Stimulated activated CD4-positive, alpha-beta T cell treated with anti-CD3 and anti-CD28 coated beads, Interleukin-15, amount 100 ng/mL, for 1 hour (primary cell): ENCODE measurements at places on chromosomes 6 and 20.

- DNase-seq = no peak
Measured at GRCh38 chr6:57069920-57070331, 20.1 kb upstream of the ZNF451 start.

DNA sequence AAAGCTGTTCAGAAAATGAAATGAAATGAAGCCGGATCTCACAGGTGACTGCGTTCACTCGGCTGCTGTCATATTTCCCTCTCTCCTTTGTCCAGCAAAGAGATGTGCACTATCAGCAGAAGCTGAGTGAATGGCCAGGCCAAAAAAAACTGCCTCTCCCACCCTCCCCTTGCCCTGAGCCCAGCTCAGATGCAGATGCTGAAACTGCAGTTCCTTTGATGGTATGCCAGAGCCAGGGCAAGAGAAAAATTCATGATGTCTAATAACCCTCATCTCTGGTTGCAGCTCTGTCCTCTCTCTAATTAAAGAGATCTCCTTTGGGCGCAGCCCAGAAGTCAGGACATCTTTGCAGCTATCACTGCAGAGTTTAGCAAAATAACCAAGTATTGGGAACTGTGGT lies 210.5 kb upstream of the RIN2 start:
- no peak for DNase-seq

GRCh38 chr6:27544612-27545260 lies 71.8 kb upstream of the ZNF184 start:
- DNase-seq = no peak

DNA sequence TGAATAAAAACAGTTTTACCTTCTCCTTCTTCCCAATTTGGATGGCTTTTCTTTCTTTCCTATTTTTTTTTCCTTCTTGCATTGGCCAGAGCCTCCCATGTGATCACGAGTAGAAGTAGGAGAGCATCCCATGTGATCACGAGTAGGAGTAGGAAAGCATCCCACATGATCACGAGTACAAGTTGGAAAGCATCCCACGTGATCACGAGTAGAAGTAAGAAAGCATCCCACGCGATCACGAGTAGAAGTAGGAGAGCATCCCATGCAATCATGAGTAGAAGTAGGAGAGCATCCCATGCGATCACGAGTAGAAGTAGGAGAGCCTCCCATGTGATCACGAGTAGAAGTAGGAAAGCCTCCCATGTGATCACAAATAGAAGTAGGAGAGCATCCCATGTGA lies 218.6 kb downstream of the DLL1 start:
- no peak for DNase-seq

- no peak for DNase-seq
Measured at GRCh38 chr20:19849341-19850197, 91.5 kb downstream of the RIN2 start.

DNA sequence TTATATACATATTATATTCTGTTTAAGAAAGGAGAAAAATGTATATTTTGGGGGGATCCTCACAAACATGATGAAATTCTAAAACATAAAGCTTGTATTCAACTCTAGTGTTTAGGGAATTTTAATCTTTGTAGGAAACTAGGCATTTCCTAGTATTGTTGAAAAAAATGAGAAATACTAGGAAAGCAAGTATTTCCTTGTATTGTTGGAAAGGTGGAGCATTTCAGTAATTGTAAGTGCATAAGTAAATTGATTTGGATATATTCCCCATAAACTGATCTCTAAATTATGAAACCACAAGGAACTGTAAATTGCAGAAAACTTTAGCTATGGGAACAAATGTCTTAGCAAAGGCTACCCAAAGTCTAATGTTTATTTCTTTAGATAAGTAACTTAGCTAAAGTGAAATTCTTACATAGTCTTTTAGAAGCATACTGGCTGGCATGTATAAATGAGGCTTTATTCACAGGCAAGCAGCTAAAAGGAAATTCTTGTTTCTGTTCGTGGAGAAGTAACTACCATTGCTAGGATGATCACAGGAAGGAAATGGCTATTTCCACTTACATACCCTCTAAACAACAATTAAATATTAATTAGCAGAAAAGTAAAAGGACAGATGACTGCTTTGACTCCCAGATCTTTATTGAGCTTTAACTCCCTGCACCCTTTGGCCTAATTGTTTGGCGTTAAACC lies 19.9 kb upstream of the NRN1 start:
- no peak for DNase-seq

DNA sequence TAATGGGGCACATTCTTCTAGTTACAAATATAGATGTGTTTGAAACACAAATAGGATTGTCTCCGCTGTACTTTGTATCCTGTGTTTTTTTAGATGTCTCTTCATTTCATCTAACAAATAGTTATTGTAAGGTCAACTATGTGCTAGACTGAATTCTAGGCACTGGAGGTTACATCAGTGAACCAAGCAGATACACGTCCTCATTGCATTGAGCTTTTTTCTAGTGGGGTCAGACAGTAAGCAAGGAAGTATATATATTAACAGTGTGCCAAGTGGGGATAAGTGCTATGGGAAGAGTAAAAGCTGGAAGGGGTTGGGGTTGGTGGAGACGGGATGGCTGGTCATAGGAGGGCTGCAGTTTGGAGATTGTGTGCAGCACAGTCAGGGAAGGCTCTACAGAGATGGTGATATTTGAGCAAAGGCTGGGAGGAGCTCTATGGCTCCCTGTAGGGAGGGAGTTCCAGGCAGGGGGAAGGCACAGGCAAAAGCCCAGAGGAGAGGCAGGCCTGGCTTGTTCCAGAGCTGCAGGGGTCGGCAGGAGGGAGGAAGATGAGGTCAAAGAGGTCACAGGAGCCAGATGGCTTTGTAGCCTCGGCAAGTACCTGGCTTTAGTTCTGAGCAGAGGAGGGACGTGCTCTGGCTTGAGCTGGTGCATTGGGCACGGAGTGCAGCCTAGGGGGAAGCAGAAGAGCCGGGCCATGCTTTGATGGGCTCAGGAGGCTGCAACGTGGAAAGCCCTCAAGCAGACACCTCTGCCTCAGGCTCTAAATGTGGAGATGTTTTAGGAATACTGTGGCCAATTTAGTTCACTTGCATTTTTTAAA lies 152.3 kb downstream of the ZDHHC14 start:
- DNase-seq = no peak

DNA sequence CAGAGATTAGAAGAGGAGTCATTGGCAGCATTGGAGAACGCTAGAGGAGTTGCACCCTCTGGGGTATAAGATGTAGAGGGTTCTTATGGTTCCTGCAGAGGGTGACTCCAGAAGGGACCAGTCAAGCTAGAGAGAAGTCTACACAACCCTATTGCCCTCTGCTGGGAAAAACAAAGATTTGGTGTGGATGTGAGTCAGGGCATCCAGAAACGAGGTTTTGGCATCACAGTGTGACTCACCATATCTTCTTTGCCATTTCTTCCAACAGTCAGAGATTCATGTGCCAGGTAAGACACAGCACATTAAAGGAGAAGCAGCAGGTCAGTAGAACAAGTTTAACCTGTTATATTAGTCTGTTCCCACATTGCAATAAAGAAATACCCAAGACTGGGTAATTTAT lies 598.8 kb downstream of the MAFB start:
- DNase-seq = no peak

DNA sequence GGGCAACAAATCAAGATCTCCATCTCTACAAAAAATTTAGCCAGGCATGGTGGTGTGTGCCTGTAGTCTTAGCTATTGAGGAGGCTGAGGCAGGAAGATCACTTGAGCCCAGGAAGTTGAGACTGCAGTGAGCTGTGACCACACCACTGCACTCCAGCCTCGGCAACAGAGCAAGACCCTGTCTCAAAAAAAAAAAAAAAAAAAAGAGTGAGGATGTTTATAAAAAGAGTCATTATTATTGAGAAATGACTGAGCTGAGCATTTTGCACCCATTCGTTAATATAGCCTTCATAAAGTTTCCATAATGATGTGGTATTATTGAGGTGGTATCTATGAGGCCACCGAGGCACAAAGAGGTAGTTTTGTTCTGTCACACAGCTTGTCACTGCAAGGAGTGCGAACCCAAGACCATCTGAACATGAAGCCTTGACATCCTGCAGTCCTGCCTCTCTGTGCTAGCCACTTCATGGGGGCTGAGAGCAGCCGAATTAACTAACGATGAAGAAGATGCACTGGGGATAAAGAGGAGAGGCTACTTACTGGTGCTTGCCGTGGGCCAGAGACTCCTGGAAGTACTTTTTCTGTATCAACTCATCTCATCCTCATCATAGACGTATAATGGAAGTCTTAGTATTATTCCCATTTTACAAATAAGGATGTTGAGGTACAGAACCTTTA lies 175.5 kb downstream of the BCAS1 start:
- DNase-seq = no peak

- no peak for DNase-seq
Measured at GRCh38 chr6:40910260-40910893, 128.6 kb downstream of the UNC5CL start.

- DNase-seq = no peak
Measured at GRCh38 chr6:169854083-169854725, 102.8 kb downstream of the ERMARD start.

DNA sequence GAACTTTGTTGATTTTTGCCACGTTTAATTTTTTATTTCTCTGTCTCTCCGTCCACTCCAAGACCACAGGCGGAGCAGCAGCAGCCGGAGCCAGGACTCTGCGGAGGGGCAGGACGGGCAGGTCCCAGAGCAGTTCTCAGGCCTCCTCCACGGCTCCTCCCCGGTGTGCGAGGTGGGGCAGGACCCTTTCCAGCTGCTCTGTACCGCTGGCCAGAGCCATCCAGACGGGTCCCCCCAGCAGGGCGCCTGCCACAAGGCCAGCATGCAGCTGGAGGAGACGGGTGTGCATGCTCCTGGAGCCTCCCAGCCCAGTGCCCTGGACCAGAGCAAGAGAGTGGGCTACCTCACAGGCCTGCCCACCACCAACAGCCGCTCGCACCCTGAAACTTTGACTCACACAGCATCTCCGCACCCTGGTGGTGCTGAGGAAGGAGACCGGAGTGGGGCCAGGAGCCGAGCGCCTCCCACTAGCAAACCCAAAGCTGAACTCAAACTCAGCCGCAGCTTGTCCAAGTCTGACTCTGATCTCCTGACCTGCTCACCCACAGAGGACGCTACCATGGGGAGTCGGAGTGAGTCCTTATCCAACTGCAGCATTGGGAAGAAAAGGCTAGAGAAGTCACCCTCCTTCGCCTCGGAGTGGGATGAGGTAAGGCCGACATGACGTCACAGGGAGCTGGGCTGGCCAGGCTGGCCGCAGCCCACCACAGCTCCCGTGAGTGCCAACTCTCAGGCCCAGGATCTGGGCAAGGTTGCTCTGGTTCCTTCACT lies 123.5 kb downstream of the TCP11 start:
- no peak for DNase-seq

- no peak for DNase-seq
Measured at GRCh38 chr6:154615483-154616025, 105.1 kb upstream of the CNKSR3 start.

DNA sequence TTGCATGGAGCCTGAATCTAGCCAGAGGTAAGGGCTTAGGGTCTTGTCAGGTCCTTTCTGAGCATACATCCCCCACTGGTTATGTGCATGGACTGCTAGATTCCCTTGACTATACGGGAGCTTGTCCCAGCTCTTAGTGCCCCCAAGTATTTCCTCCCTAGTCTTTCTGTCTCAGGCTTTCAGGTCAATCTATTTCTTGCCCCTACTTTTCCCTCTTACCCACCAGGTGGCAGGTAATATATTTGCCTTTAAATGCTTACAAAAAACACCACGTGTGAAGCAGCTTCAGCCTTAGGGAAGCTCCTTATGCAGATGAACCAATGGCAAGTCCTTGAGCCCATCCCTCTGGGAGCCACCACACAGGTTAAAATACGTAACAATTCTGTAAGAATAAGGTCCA lies 454.2 kb downstream of the GRIK2 start:
- no peak for DNase-seq

GRCh38 chr20:37327748-37328147 lies 18.2 kb upstream of the SRC start:
- DNase-seq = no peak

GRCh38 chr6:100464903-100465700 lies at the start of gene SIM1:
Gene SIM1 (minus strand): TSS chr6:100464921. CDS start chr6:100463468, 1,453 bp downstream.
- no peak for DNase-seq

DNA sequence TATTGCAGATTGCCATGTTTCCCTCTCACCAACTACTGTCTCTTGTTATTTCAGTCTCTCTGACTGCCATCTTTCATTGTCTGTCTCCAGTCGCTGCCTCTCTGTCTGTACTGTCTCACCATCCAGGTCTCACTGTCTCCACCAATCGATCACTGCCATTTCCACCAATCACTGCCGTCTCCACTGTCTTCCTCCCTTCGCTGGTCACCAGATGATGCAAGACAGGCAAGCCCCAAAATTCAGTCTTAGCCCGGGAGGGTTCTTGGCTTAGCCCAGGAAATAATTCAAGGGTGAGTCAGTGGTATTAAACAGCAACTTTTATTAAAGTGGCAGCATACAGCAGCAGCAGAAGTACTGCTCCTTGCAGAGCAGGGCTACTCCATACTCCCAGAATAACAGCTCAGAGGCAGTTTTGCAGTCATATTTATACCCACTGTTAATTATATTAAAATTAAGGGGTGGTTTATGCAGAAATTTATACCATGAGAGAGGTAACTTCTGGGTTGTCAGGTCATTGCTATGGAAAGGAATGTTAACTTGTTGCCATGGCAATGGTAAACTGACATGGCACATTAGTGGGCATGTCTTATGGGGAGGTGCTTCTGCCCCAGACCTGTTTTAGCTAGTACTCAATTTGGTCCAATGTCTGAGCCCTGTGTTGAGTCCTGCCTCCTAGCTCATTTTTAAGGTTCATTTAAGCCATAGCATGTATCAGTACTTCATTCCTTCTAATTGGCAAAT lies 23.0 kb upstream of the ECHDC1 start:
- no peak for DNase-seq
